Left forelimb (tissue), 1 donor: ENCODE measurements at places on chromosomes 1 and 21.

GRCh38 chr1:208607616-208608015, 363.4 kb upstream of the PLXNA2 start:
- no peak for DNase-seq

GRCh38 chr1:198909973-198910372, 271.1 kb downstream of the PTPRC start:
- no peak for DNase-seq

GRCh38 chr1:201982082-201982622, 296 bp upstream of the RNPEP start:
- peak; percentile 87 for DNase-seq

GRCh38 chr1:83960669-83961277, 38.2 kb downstream of the TTLL7 start:
- DNase-seq: no peak

- DNase-seq: no peak
Measured at GRCh38 chr1:26102119-26102518, 9.5 kb upstream of the PDIK1L start.
